SK-N-SH (cell line): ENCODE measurements at places on chromosomes 4 and X.

GRCh38 chr4:146098397-146098796 lies 77.1 kb upstream of the LSM6 start:
- no peak for DNase-seq

GRCh38 chrX:75623535-75623934 lies 100.7 kb upstream of the ZDHHC15 start:
- no peak for DNase-seq

DNA sequence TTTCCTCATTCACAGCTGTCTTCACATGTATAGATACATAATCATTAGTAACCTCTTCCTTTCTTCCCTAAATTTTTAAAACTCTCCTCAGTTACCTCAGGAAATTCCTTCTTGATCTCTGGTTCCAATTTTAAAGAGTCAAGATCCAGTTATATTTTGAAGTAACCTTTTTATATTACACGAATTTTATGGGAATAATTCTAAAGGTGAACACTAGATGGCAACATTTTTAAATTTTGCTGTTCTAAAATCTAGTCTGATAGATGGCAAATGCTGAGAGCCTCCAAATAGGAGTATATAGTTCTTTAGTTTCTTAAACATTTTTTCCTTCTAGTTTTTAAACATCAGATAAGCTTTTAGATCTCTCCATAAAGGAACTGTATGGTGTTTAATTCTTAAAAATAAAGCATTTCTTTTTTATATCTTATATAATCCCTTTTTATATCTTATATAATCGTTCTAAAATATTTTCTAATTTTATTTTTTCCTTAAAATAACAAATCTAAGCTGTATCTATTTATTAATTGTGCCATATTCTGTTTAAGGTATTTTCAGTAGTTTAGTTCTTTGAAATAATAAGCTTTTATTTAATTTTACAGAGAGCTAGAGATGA lies 37.9 kb upstream of the PAPSS1 start:
- peak; percentile 9 for DNase-seq

DNA sequence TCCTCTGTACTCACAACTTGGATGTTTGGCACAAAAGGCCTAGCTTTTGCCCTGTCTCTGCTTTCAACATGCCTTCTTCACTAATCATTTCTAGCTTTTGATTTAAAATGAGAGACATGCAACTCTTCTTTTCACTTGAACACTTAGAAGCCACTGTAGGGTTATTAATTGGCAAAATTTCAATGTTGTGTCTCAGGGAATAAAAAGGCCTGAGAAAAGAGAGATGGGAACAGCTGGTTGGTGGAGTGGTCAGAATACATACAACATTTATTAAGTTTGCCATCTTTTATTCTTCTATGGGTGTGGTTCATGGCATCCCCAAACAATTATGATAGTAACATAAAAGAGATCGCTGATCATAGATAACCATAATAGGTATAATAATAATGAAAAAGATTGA lies 114.3 kb downstream of the FBXW7 start:
- DNase-seq, result no peak

- no peak for DNase-seq
These were observed 4.6 kb downstream of the TMEM255A start for GRCh38 chrX:120306630-120307029.

- no peak for DNase-seq
These were observed 27.5 kb downstream of the RAB33B start for GRCh38 chr4:139481465-139481864.
